Myocyte (in vitro differentiated cells): ENCODE measurements at places on chromosomes 6 and 20.

- no peak for DNase-seq
Observed at GRCh38 chr20:9353180-9353915, 161.0 kb upstream of the LAMP5 start.

DNA sequence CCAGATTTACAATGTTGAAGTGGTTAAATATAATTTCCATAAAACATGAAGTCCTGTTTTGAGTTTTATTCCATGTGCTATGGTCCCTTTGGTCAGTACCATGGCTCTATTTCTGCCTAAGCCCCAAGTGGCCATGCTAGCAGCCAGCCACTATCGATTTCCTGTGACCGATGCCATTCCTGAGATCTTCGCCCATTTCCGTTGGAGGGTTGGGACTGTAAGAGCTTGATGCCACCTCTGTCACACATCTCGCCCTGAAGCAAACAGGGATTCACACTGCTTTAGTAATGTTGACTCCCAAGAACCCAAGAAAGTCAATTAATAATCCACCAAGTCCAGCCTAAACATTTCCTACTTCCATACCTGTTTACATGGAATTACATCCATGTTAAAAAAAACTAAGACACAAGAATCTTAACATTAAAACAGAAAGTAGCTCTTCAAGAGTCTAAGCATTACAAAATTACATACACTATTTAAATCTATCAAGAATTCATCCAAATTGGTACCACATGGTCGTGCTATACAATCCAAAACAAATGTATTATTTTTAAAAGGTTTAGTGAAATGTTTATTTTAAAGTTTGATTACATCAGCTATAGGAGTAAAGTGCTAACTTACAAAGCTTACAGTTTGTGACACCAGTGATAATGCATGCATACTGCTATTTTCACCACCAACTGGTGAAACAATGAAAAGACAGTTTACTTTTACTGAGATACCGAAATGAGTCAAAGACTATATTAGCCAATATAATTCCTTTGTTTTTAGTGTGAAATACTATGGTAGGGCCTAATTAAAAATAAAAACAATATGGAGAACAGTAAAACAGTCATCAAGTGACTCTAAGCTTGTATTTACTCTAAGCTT, 2.5 kb downstream of the RBM39 start:
- peak; percentile 24 for DNase-seq

- DNase-seq = peak; percentile 57
Observed at GRCh38 chr6:50602292-50602691, 111.0 kb upstream of the TFAP2D start.

- DNase-seq = no peak
Observed at GRCh38 chr6:15403094-15403755, 157.4 kb downstream of the JARID2 start.

DNA sequence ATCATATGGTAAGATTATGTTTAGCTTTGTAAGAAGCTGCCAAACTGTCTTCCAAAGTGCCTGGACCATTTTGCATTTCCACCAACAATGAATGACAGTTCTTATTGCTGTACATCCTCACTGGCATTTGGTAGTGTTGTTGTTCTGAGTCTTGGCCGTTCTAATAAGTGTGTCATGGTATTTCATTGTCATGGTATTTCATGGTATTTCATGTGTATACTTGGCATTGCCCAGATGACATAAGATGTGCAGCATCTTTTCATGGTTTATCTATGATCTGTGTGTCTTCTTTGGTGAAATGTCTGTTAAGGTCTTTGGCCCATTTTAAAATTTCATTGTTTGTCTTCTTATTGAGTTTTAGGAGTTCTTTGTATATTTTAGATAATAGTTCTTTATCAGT, 224.4 kb downstream of the BCAS1 start:
- DNase-seq = no peak

DNA sequence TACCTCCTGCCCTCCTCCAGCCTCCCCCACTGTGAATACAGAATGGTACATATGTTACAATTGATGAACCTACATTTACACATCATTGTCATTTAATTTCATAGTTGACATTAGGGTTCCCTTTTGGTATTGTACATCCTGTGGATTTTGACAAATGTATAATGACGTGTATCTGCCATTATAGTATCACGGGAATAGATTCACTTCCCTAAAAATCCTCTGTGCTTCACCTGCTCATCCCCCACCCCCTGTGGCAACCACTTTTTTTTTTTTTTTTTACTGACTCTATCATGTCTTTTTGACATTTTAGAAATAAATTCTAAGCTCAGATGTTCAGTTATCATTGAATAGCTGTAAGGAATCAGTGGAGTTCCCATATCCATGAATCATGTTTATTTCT, 30.4 kb downstream of the HECA start:
- no peak for DNase-seq

DNA sequence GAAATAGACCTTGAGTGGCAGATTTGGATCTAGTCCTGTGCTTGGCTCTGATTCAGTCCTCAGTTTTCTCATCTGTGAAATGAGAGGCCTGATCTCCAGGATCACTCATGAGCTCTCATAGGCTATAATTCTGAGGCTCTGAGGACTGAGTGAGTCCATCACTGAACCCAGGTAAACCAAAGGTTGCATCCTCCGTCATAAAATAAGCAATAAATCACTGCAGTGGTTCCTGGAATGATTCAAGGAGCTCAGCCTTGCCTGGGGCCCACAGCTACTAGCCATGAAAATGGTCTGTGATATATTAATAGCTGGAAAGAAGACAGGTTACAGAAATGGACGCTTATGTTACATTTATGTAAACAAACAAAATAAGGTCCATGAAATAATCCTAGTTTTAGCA, 124.8 kb downstream of the MAP3K7 start:
- DNase-seq = no peak
